ENCODE measurements at places on chromosomes 16 and 17. TPM values are rescaled to one million over a fixed set of nuclear protein-coding genes. Genes with fewer than 3 reads are reported as not detected.

DNA sequence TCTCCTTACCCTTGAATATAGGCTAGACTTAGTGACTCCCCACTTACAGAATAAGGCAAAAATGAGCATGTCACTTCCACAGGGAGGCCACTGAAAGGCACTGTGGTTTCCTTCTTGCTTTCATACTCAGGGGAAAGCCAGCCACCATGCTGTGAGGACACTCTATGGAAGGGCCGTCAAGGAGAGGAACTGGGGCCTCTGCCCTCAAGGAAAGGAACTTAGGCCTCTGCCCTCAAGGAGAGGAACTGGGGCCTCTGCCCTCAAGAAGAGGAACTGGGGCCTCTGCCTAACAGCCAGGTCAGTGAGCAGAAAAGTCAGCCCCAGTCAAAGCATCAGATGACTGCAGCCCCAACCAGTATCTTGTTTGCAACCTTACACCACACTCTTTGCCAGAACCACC lies 30.1 kb downstream of the VPS35 start:
- peak; percentile 15 for DNase-seq

DNA sequence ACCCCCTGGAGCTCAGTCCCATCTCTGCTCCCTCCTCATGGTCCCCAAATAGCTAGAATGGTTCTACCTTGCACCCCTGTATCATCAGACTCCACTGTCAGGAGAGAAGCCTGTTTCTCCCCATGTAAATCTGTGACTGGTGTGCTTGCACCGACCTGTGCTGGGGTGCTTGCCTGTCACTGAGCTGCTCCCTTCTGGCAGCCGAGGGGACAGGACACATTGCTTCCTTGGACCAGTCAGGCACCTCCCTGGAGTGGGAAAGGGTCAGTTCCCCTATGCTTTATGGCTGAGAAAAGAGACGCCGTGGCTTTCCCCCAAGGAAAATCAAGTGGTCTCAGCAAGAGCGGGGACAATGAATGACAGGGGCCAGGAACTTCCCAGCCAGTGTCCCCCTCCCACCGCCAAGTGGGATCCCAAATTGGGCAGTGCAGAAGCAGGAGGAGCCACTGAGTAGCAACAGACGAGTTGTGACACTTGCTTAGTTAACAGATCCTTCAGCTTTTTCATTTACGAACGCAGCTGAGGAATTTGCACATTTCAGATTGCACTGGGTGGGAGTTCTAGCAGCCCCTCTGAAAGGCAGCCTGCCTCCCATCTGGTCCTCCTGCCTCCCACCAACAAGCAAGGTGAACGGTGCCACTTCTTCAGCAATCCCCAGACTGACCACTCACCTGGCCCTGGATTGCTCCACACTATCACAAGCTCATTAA lies 156.4 kb downstream of the KATNIP start:
- DNase-seq, result no peak

GRCh38 chr17:80795754-80796153 lies 195.9 kb upstream of the CHMP6 start:
- DNase-seq, result peak; percentile 73

- no peak for DNase-seq
Measured at GRCh38 chr17:12667299-12667958, 1.7 kb downstream of the MYOCD start.

GRCh38 chr17:37701496-37701898 lies 43.4 kb downstream of the HNF1B start:
- DNase-seq, result no peak

- no peak for DNase-seq
Measured at GRCh38 chr17:2850991-2851390, 54.8 kb downstream of the RAP1GAP2 start.

DNA sequence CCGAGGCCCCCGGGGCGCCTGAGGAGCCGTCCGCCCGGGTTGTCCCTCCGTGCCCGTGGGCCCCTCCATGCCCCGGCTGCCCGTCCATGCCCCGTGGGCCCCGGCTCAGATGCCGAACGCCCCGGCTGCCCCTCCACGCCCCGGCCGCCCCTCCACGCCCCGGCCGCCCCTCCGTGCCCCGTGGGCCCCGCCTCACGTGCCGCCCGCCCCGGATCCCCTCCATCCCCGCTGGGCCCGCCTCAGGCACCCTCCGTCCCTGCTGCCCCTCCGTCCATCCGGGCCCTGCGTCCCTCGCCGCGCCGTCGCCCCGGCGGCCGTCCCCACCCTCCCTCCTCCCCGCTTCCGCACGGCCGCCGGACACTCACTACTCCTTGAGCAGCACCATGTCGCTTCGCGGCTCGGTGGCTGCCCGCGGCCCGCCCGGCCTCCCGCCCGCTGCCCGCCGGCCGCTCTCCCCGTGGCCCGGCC lies 382 bp downstream of the PITPNA start:
- no peak for DNase-seq

DNA sequence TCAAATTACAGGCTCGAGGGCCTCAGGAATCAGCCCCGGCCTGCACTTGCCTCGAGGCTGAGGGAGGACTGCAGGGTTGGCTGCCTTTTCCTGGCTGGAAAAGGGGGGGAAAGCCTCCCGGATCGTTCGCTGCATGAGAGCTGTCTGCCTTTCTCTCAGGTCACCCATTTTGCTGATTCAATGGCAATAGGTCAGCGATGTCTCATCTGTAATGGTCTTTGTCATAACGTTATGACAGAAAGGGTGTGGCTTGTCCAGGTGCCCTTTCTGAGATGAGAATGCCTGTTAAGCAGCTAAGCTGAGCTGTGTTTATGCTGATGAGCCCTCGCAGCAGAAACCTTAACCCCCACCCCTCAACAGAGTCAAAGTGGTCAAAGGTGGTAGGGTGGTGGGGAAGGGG lies 81.8 kb downstream of the AKAP1 start:
- DNase-seq, result no peak

DNA sequence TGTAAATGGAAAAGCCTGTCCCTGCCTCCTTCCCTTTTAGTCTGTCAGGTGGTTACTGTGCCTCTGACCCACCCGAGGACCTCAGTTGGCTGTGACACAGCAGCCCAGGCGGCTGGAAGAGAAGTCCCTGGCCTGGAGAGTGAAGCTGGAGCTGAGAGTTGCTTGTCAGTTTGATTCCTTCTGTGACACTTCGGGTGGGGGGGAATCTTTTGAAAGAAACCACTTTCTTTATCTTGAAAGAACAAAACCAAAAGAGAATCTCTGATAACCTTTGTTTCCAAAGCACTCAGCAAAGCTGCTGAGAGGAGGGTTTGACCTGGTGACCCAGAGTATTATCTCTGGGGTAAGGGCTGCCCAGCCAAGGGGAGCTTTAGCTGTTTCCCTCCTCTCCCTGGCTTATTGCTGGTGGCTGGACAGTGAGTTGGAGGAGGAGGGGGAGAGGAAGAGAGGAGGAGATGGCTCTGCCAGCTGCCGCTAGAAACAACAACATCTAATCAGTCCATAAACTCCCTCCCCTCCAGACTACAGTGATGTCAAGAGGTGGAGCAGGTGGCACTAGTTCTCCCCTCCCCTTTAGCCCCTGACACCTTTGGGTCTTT lies 34.0 kb downstream of the YPEL2 start:
- DNase-seq, result no peak

GRCh38 chr16:50814541-50814940 lies 72.7 kb downstream of the CYLD start:
- no peak for DNase-seq

GRCh38 chr17:30554839-30555751 lies 77.9 kb downstream of the GOSR1 start:
- no peak for DNase-seq

DNA sequence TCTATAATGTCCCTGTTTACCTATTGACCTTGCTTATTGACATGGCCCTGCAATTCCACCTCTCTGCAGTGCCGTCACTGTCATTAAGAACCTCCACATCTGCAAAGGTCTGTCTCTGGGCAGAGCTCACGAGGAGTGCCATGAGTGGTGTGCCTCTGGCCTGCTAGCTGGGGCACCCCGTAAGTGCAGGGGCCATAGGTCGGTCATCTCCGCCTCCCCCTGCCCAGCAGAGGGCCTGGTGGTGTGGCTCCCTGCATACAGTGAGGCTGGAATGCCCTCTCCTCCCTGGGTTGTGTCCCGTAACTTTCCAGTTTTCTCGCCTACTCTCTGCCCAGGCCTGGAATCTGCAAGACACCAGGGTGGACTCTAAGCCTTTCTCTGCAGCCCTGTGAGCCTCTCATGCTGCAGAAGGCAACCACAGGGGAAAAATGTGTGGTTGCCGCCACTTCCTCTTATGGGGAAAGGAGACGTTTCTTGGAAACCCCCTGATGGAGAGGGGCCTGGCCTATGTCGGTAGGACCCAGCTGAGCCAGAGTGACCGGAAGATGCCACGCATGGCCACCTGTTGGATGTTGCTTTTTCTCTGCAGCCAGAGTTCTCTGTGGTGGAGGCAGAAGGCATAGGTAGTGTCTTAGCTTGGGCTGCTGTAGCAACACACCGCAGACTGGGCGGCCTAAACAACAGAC lies 2.7 kb upstream of the SNX20 start:
- no peak for DNase-seq

GRCh38 chr17:40545660-40546059 lies 19.6 kb downstream of the CCR7 start:
- no peak for DNase-seq

DNA sequence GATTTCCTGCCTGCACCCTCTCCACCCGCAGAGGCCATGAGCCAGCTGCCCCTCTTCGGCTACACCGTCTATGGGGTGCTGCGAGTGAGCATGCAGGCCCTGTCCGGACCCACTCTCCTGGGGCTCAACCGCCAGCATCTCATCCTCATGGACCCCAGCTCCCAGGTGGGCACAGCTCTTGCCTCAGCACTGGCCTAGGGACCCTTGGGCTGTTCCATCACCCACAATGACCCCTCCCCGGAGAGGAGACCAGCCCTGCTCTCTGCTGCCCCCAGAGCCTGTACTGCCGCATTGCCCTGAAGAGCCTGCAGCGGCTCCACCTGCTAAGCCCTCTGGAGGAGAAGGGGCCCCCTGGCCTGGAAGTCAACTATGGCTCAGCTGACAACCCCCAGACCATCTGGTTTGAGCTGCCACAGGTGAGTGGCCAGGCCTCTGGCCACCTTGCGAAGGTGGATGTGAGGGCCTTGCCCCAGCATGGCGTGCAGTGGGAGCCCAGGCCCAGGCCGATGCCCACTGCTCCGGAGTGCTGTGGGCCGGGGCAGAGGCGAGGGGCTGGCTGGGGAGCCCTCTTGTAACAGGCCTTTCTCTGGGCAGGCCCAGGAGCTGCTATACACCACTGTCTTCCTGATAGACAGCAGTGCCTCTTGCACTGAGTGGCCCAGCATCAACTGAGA lies 7.3 kb upstream of the SMIM5 start:
- no peak for DNase-seq

GRCh38 chr16:68902969-68903345 lies 59.6 kb downstream of the TANGO6 start:
- DNase-seq, result no peak

- DNase-seq, result no peak
Measured at GRCh38 chr16:10601444-10602408, 21.3 kb upstream of the EMP2 start.

GRCh38 chr17:4938069-4938491 lies 1.8 kb downstream of the SLC25A11 start:
- no peak for DNase-seq

- DNase-seq, result peak; percentile 82
Measured at GRCh38 chr17:42623732-42624596, 14.5 kb downstream of the TUBG1 start.

DNA sequence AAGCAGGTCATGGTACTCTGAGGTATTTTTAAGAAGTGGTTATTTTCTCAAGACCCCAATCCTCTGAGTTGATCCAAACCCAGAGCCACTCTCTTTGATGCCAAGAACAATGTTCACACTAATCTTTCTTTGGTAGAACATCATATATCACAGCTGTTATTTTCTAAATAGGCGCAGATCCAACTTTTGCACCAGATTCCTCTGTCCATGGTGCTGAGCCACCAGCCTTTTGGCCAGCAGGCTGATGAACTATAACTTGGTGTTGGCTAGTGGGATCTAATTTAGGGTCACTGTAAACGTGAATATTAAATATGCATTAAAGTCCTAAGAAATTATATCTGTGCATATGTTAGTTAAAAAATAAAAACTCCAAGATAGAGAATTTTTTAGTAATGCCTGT lies 7.0 kb upstream of the ZKSCAN2 start:
- DNase-seq, result no peak

DNA sequence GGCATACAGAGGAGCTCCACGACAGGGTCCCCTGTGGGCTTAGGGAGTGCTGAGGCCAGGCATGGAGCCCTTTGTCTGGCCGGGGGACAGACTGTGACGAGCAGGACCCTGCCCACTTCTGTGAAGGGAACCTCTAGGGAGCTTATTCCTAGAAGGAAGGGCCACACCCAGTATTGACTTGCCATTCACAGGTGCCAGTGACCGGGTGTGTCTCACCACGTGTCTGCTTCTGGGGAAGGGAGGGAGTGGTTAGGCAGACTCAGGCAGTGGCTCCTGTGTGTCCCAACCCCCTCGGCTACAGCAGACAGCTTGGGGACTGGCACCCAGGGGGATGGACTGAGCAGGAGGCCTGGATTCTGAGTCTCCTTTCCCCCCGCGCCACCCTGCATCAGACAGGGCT lies 57.2 kb downstream of the SOCS1 start:
- no peak for DNase-seq

GRCh38 chr17:35890774-35891155 lies 10.6 kb upstream of the CCL5 start:
- DNase-seq, result peak; percentile 35

DNA sequence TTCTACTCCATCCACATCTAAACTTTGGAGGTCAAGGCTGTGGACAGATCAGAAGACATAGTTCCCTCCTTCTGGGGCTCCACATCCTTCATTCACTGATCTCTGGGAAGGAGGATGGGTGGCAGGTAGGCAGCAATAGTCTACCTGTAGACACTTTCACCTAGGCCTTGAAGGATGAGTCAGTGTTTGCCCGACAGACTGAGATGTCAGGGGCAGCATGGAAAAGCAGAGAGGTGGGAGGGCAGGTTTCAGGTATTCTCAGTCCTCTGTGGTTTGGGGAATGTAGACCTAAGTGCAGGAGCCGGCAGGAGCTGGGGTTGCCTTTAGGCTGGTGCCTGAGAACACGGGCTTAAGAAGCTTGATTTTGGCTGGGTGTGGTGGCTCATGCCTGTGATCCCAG lies 171.9 kb upstream of the ZNF267 start:
- DNase-seq, result no peak

- no peak for DNase-seq
Measured at GRCh38 chr17:62671553-62671952, 44.1 kb downstream of the MRC2 start.

GRCh38 chr17:34579979-34580684 lies 750 bp downstream of the TMEM132E start:
- no peak for DNase-seq

The KIF2B gene
- not detected for total RNA-seq

The SLC38A8 gene
- total RNA-seq, result not detected

The CCDC78 gene
- not detected for total RNA-seq

The TNFRSF13B gene
- total RNA-seq, result not detected

The AANAT gene
- not detected for total RNA-seq

The METTL2A gene
- 16.2 TPM for total RNA-seq

The SLC16A13 gene
- total RNA-seq, result 0.49 TPM

The HBA1 gene
- 49.7 TPM for total RNA-seq

The CES3 gene
- 30.3 TPM for total RNA-seq

The OR3A3 gene
- total RNA-seq, result not detected

The NUPR1 gene
- total RNA-seq, result 44.3 TPM

The SLFN11 gene
- 11.8 TPM for total RNA-seq

The RAPGEFL1 gene
- total RNA-seq, result 5.0 TPM

The TMUB2 gene
- 27.7 TPM for total RNA-seq

The HYDIN gene
- not detected for total RNA-seq

The TRPV3 gene
- 1.7 TPM for total RNA-seq

The KRT20 gene
- total RNA-seq, result not detected

The KRT36 gene
- total RNA-seq, result not detected

The AHSP gene
- not detected for total RNA-seq
